Mesothelial cell of epicardium (in vitro differentiated cells): ENCODE measurements at places on chromosomes 6 and 20. TPM values are rescaled to one million over a fixed set of nuclear protein-coding genes. Genes with fewer than 3 reads are reported as not detected.

GRCh38 chr6:42571611-42572342 lies 7.9 kb downstream of the UBR2 start:
- no peak for DNase-seq

DNA sequence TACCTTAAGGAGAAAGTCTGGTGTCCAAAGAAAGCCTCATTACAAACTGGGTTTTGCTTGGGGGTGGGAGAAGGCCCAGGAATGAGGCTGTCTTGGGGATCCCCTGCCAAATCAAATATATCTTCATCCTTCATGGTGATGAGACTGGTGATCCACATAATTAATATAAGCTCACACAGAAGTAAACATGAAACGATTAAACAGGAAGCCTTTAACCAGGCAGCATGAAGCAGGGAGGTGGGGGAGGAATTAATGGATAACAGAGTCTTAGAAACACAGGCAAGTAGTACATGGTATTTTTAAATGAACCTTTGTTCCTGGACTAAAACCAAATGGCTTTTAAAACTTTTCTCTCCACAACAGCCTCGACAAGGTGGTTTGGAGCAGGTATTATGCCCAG lies 437.5 kb downstream of the TFAP2A start:
- no peak for DNase-seq

RAB32 gene
- total RNA-seq = 21.3 to 24.2 TPM (median 21.8 TPM) in 3 replicates

DNA sequence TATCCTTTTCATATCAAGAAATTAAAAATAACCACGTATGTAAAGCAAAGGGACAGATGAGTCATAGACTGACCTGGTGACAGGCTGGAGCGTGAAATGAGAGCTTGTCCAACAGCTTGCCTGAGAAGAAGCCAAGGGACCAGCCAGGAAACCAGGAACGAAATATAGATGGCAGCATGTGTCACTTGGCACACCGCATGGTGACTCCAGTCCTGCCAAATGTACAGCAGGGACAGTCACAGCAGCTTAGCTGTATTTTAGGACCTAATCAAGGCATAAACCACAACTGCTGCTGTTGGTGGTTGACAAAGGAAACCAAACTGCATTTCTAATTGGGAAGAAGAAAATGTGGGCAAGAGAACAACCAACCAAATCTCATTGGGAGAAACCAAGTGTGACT lies 755.0 kb downstream of the TFAP2A start:
- DNase-seq = no peak

SLC17A2 gene
- total RNA-seq = not detected in 3 replicates

FRS3 gene
- 5.8 to 6.8 TPM (median 6.3 TPM) in 3 replicates for total RNA-seq
